A549 treated with ZK216348 at 1 μM for 4 hours (cell line): ENCODE measurements at places on chromosomes 3 and 15. TPM values are rescaled to one million over a fixed set of nuclear protein-coding genes. Genes with fewer than 3 reads are reported as not detected.

Gene GNAT1
- 0.07 TPM in 1 of 5 replicates, not detected in the others for total RNA-seq

Gene C15orf61
- 2.2 to 5.2 TPM (median 3.8 TPM) in 5 replicates for total RNA-seq

Gene IL17RD
- 0.56 to 1.8 TPM (median 1.00 TPM) in 5 replicates for total RNA-seq

Gene LNP1
- total RNA-seq = 0.64 to 1.4 TPM (median 0.79 TPM) in 5 replicates

Gene ST3GAL6
- total RNA-seq = 0.59 to 1.9 TPM (median 1.2 TPM) in 5 replicates

Gene ANKRD63
- 0.21 to 0.67 TPM (median 0.35 TPM) in 4 of 5 replicates, not detected in the other for total RNA-seq

Gene NOX5
- total RNA-seq = 0.12 to 0.41 TPM (median 0.26 TPM) in 5 replicates

Gene MINDY4B
- total RNA-seq = not detected in 5 replicates

Gene B2M
- 392 to 502 TPM (median 408 TPM) in 5 replicates for total RNA-seq
